ENCODE measurements at places on chromosomes 12 and 14.

GRCh38 chr14:84432676-84433075 is 1097.3 kb upstream of the FLRT2 start:
- no peak for DNase-seq

- no peak for DNase-seq
These were observed 257.5 kb downstream of the MSRB3 start for GRCh38 chr12:65535946-65536345.

GRCh38 chr14:28745176-28745575 is 21.4 kb upstream of the FOXG1 start:
- DNase-seq, result no peak

DNA sequence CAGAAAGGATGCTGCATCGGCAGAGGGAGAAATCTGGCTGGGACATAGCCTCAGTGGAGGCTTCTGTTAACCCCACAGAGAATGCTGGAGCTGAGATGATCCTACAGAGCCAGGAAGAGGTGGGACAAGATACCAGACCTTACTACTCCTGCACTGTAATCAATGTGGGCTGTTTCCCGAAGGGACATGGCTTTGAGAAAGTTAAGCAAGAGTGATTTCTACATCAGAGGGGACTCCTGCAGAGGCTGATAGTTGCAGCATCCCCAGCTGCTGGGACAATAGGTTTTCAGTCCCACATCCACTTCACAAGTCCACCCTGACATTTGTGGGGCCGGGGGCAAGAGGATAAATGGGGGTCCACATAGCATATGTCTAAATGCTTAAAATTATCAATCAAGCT is 22.5 kb upstream of the CMKLR1 start:
- DNase-seq, result no peak

DNA sequence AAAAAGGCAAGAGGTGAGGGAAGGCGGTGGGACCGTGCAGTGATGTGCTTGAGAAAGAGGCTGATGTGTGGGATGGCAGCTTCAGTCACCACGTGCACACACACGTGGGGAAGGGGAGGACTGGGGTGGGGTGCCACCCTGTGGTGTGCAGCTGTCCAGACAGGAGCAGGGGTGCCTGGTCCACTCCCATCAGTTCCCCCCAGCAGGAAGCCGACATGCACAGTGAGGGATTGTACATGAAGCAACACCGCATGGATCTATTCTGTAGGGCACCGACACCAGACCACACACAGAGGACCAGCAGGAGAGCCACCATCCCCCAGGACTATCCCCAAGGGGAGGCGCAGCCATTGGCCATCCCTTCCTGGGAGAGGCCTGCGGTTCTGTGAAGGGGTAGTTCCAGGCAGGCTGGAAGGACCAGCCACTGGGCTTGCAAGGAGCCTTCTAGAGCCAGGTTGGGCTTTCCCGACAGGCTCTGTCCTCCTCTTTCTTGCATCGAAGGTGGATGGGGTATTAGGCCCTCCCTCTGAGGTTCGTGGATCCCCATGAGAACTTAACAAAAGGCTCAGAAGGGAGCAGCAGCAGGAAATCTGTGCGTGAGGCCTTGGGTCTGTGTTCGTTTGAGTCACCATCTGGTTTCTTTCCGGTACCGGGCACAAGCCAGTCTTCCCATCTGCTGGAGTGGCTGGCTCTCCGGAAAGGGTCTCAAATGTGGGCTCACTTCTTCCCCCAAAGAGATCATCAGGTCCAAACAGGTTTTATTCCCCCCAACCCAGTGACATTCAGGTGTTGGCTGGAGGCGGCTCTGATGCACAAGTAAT is 59.8 kb downstream of the PLEKHG3 start:
- DNase-seq, result peak; percentile 55

DNA sequence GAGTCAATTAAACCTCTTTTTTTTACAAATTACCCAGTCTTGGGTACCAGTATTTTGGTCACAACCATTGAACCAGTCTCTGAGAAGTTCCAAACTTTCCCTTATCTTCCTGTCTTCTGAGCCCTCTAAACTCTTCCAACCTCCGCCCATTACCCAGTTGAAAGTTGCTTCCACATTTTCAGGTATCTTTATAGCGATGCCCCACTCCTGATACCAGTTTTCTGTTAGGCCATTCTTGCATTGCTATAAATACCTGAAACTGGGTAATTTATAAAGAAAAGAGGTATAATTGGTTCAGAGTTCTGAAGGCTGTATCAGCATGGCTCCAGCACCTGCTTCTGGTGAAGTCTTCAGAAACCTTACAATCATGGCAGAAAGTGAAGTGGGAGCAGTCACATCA is 31.7 kb downstream of the TTC5 start:
- DNase-seq, result no peak

GRCh38 chr12:38328306-38328895 is 11.8 kb downstream of the ALG10B start:
- DNase-seq, result peak; percentile 18

DNA sequence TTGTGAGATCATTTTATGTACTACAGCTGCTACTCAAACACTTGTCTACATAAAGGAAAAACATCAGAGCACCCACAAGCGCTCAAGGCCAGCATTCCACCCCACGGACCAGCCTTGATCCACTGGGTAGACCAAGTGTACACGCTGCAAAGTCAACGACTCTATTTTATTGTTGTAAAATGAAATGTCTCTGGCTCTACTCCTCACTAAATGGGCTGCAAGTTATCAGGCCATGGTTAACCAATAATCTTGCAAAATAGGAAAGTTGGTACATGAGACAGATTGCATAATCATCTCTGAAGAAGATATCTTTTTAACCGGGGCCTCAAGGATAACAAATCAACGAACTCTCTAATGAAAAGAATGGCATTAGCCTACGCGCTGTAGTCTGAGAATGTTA is 69.9 kb upstream of the FOXN3 start:
- DNase-seq, result no peak

GRCh38 chr14:70931008-70931407 is 23.7 kb downstream of the PCNX1 start:
- DNase-seq, result no peak

- DNase-seq, result peak; percentile 81
These were observed 258.6 kb downstream of the MSRB3 start for GRCh38 chr12:65536876-65537681.

DNA sequence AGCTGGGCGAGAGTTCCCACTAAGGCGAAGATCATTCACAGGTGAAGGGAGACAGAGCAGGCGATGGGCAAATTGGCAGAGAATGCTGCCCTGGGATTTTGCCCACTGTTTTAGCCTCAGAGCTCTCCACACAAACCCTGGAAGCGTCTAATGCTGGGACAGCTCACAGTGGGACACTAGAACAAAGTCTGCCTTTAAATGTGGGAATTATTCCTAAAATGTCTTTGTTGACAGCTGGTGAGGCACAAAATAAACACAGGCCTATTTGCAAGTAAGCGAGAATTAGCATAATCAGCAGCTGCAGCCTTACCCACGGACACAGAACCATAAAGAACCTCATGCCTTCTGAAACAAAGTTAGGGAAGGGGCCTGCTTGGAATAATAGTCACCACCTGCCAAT is 824.5 kb downstream of the AACS start:
- no peak for DNase-seq

GRCh38 chr14:104581521-104581920 is 2.0 kb downstream of the C14orf180 start:
- no peak for DNase-seq

DNA sequence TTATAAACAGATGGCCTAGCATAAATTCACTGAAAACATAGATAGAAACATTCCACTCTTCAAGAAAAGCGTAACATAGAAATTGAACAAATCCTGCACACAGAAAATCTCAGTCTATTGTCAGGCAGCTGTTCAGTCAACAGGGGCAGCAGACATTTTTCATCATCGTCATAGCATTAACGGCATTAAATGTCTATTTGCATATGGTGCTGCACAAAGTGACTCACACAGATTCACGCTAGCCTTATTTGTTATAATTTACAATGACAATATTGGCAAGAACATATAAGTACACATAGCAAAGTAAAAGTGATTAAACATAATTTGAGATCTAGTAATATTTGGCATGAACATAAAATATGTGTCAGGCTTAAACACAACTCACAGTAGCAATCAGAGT is 95.7 kb downstream of the CEP128 start:
- peak; percentile 9 for DNase-seq

- DNase-seq, result no peak
These were observed 31.8 kb downstream of the BDKRB1 start for GRCh38 chr14:96287856-96288255.

DNA sequence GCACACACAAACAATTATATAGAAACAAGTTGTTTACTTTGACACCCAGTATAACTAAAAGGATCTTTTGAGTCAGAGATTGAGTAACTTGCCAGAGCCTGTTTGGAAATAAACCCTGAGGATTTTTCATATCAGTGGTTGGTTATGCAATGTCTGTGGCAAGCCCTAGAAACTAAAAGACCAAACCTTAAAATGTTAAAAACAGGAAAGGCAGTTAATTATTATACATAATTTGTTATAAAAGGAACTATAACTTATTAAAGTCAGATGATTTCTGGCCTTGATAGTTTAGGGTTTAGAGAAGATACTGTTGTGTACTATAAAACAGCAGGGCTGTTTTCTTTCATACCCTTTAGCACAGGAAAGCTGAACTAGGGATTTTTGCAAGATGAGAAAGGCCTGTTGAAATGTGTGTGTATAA is 44.1 kb downstream of the PSEN1 start:
- no peak for DNase-seq

- no peak for DNase-seq
These were observed 40.1 kb downstream of the FBXL14 start for GRCh38 chr12:1553987-1554982.

All from muscle of back (tissue), 13 donors.